B cell (primary cell): ENCODE measurements at places on chromosomes 16 and 17.
A peak's percentile ranks its signal among the peaks of the same experiment; 100 is the strongest.

DNA sequence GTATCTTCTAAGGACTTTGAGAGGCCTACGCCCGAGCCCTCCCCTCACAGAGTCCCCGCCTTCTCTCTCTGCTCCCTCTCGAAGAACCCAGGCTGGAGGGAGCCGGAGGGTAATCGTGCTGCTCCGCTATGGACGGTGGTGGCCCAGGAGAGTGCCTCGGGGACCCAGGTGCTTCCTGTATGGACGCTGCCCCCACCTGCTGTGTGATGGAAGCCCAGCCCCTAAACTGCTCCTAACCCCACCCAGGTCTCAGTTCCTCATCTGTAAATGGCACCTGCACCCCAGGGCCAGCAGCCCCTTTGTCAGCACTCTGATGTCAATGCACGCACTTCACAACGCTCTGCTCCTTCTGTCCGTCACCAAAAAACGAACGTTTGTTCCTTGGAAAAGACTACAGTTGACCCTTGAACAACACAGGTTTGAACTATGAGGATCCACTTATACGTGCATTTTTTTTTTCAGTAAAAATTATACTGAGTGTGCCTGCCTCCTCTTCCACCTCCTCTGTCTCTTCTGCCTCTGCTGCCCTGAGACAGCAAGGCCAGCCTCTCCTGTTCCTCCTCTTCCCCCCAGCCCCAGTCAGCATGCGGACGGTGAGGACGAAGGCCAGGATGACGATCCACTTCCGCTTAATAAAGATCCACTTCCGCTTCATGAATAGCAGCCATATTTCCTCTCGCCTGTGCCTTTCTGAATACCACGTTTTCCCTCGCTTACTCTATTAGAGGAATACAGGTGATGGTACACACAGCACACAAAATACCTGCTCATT, 118.3 kb downstream of the BANP start:
- DNase-seq = peak; percentile 97

- no peak for DNase-seq
Observed at GRCh38 chr17:2705888-2706795, 5.4 kb downstream of the CLUH start.

DNA sequence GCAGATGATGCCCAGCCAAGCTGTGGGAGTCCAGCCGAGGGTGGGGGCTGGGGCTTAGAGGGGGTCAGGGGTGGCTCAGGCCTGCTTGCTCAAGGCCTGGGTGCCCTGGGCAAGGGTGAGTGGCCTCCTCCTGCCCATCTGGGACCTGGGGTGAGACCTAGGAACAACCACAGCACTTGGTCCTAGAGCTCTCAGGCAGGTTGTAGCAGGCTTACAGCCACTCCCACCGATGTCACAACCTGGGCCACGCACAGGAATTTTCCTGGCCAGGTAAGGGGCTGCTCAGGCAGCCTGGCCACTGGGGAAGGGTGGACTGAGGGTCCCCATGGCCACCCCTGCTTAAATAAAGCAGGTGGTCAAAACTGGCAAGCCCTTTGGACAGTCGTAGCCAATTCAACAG, 6.3 kb upstream of the SREBF1 start:
- DNase-seq = no peak

GRCh38 chr16:1363501-1364041, 11.8 kb downstream of the GNPTG start:
- peak; percentile 79 for DNase-seq

DNA sequence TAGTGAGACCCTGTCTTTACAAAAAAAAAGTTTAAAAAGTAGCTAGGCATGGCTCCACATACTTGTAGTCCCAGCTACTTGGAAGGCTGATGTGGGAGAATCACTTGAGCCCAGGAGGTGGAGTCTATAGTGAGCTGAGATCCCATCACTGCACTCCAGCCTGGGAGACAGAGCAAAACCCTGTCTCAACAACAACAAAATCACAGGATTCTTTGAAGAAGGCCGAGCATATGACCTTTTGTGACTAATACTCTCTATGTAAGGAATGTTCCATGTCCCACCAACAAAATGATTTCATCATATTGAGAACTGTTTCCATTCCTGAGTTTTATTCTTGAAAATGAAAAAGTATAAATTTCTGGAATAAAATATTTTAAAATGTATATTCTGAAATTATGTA, 58.9 kb upstream of the EFCAB3 start:
- DNase-seq = no peak

GRCh38 chr16:3671424-3671823, 16.9 kb downstream of the DNASE1 start:
- no peak for DNase-seq

DNA sequence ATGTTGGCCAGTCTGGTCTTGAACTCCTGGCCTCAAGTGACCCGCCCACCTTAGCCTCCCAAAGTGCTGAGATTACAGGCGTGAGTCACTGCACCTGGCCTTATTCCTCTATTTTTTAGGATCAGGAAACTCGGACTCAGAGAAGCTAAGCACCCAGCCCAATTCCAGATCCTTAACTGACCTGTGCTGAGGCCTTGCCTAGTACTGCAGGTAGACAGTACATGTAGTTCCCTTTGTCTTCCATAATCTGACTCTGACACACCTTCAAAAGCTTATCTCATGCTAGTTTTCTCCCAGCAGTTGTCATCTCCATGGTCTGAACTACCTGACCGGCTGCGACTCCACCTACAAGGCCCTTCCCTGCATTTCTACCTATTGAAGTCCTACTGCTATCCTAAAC, 65.7 kb upstream of the AXIN2 start:
- no peak for DNase-seq

- DNase-seq = no peak
Observed at GRCh38 chr17:55524440-55525220, 13.4 kb upstream of the SMIM36 start.

GRCh38 chr16:68113059-68113761, 28.0 kb downstream of the NFATC3 start:
- DNase-seq = no peak

- no peak for DNase-seq
Observed at GRCh38 chr17:2438823-2439222, 38.0 kb upstream of the MNT start.

DNA sequence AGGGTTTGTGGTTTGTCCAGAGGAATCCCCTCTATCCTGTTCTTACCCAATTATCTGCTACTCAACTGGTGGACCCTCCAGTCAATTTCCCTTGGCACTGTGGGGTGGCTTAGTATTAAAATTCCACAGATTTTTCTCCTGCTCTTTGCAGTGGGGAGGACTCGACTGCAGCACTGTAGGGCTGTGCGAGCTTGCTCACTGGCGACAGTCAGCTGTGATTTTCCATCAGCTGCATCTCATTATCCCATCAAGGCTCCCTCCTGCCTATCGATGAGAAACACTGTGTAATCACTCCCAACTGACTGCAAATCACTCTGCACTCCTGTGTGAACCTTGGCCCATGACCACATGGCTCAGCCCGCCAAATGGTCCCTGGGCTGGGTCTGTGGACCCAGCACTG, 90.5 kb upstream of the MAF start:
- no peak for DNase-seq

DNA sequence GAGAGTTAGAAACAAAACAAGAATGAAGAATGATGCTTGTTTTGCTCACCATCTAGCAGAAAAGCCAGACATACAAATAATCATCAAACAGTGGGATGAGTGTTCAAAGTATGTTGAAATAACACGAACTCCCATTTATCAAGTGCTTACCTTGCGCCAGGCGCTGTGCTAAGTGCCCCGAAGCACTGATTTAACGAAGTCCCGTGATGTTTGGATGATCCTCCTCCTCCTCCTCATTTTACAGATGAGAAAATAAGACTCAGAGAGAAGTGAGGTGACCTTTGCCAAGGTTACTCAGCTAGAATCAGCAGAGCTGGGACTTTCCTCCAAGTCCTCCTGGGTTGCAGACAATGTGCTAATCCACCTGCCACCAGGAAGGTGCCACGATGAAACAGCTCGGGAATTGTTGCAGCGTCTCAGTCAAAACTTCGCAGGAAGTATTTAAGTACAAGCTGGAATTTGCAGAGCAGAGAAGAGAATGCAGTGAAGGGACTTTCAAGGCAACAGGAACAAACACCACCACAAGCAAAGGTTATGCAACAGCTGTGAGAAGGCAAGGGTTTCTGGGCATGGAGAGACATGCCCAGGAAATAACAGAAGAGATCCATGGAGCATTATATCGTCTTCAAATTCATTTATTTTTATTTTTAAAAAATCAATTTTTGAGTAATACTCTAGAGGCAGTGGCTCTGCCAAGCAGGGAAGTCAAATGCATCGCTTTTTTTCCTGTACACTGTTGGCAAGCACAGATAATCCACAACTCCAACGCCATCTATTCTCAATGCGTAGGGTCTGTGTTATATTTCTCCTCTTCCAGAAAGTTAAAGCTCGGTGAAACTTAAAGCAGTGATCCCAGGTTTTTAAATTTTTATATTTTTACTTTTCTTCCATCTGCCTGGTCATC, 11.1 kb downstream of the PRCD start:
- no peak for DNase-seq

- peak; percentile 20 for DNase-seq
Observed at GRCh38 chr17:69428252-69428980, 13.9 kb downstream of the MAP2K6 start.

- no peak for DNase-seq
Observed at GRCh38 chr17:32870027-32870670, 6.8 kb downstream of the MYO1D start.

DNA sequence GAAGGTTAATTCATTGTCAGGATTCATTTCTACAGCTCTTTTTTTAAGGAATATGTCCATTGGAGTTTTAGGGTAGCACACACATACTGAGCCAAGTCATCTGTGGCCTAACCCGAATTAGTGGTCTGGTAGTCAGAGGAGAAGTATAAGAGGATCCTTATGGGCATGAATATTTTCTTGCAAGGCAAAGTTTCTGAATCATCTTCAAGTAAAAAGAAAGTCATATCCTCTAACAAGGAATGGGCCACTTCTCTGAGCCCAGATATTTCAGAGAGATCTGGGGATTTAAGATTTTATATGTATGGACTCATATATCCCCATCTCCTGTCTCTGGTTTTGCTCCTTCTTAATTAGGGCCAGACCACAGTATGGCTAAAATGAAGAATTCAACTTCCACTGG, 99.2 kb upstream of the CDH8 start:
- DNase-seq = no peak

DNA sequence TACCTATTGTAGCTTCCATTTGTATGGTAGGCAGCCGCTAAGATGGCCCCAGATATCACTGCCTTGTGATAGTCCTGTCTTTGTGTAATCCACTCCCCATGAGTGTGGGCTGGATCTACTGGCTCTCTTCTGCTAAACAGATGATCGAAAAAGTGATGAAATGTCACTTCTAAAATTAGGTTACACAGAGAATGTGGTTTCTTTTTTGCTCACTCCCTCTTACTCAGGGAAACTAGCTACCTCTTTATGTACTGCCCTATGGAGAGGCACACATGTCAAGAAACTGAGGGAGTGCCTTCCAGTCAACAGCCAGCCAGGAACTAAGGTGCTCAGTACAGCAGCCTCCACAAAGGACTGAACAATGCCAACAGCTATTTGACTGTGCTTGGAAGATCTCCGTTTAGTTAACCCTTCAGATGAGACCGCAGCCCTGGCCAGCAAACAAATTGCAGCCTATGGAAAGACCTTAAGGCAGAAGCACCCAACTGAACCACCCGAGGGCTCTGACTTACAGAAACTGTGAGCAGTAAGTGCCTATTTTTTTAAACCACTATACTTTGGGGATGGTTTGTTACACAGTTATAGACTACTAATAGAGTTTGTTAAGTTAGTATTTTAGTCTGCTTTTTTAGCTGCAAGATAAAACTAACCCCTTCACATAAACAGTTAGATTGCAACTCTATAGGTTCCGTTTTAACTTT, 113.2 kb upstream of the MAF start:
- no peak for DNase-seq

GRCh38 chr17:12789075-12789480, 220 bp upstream of the ARHGAP44 start:
- DNase-seq = no peak

- DNase-seq = peak; percentile 27
Observed at GRCh38 chr17:16986391-16986790, 14.5 kb upstream of the TNFRSF13B start.

- DNase-seq = peak; percentile 30
Observed at GRCh38 chr16:10228779-10229178, 46.6 kb upstream of the GRIN2A start.

- DNase-seq = no peak
Observed at GRCh38 chr16:71564335-71564967, 12.4 kb downstream of the TAT start.

- DNase-seq = peak; percentile 74
Observed at GRCh38 chr16:73058221-73058615, 10.3 kb upstream of the ZFHX3 start.

DNA sequence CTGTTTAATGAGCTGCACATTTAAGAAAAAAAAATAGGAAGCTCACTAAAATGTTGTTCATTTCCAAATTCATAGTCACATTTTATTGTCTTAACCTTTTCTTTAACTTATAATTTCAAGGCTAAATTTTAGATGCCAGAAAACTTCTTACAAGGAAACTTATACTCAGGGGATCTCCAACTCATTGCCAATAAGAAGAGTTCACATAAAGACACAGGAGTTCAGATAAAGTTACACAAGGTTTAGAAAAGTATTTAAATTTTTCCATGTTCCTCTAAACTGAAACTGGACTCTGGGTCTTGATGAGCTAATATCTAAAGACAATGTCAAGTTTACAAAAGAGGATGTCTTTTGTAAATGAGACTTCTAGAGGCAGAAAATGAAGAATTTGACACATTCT, 190.7 kb upstream of the KCNJ16 start:
- no peak for DNase-seq

- DNase-seq = no peak
Observed at GRCh38 chr16:8665529-8665928, 8.9 kb upstream of the ABAT start.

GRCh38 chr17:50766222-50767023, 895 bp downstream of the ANKRD40CL start:
- DNase-seq = no peak

DNA sequence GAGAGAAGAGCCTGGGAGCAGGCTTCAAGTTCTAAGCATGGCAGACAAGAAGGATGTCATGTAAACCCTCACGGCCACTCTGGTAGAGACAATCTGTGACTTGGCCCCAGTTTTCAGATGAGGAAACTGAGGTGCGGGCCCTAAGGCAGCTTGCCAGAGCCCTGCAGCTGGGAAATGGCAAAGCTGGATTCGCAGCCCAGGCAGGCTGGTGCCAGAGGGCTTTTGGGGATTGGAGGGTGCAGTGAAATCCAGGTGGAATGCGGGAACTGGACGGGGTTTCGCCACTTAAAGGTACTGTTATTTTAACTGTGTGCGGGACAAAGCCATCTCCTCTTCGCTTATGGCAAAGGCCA, 477 bp upstream of the OSGIN1 start:
- DNase-seq = no peak
